ENCODE measurements at places on chromosomes 11 and 22.

DNA sequence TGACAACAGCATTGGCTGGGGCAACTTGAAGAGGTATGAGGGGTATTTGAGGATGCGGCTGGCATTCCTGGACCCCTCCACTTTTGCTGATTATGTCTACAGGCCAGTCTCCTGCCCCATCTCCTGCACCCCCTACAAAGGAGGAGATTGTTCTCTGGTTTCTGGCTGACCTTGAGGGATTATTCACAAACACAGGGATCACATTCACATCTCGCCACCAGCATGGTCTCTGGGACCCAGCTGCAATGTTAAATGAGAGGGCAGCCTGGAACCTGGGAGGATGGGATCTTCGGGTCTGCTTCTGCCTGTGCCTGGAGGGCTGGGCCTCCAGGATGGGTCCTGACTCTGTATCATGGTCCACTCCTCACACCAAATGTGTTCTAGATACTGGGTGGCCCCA lies 32.8 kb upstream of the MYEOV start:
- no peak for DNase-seq

DNA sequence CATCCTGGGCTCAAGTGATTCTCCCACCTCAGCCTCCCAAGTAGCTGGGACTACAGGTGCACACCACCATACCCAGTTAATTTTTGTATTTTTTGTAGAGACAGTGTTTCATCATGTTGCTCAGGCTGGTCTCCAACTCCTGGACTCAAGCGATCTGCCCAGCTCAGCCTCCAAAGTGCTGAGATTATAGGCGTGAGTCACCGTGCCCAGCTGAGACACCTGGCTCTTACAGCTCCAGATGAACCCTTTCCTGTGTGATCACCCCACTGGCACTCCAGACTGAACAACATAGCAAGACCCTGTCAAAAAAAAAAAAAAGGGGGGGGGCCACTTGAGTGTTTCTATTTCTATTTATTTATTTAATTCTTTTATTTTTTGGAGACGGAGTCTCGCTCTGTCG lies 1.0 kb upstream of the ADSL start:
- DNase-seq = peak; percentile 60

DNA sequence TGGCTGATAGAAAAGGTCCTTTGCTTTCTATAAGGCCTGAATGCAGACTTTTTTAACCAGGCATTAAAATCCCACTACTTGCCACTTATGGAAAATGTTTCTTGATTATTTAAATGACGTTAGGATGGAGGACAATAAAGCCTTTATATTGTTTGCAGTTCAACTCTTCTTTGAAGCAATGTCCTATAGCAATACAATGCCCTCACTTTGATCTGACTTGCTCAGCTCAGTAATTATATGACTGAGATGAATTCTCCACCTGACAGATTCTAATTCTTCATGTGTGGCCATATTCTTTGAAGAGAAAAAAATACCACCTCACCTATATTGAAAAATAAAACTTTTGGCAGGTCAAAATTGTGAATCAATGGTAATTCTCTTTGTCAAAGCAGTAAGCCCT lies 182.0 kb upstream of the MTMR2 start:
- no peak for DNase-seq

DNA sequence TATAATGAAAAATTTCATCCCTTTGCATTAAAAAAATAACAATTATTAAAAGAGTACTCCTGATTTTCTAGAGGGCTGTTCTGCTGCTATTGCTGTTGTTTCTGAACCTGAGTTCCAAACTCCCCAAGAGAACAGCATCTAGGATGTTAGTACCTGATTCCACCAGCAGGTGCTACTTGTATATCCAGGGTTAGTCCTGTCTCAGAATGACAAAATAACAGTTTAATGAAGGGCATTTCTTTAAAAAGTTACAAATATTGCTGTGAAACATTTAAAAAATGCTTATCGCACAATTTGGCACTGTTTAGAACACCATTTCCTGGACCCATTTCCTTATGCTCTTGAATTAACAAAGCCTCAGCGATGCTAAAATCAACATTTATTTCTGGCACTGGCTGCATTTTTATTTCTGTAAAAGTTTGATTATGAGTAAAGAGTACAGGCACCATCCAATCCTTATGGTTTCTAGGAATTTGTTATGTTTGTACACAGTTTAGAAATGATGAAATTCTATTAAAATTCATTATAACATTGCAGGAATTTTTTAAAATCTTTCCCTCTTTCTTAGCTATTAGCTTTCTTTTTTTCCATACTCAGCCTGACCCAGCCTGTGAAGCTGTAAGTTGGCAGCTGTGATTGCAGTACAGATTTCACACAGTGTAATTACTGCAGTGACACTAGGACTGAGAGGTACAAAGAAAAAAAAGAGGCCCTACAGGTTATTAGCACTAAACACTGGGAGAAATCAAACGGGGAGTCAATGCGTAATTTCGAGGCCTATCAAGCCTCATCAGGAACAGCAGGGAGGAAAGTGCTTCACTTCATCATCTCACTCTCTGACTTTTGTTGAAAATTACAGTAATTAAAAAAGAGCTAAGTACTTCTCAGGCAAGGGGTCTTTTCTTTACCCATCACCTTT lies 208.8 kb downstream of the DCDC1 start:
- DNase-seq = no peak

DNA sequence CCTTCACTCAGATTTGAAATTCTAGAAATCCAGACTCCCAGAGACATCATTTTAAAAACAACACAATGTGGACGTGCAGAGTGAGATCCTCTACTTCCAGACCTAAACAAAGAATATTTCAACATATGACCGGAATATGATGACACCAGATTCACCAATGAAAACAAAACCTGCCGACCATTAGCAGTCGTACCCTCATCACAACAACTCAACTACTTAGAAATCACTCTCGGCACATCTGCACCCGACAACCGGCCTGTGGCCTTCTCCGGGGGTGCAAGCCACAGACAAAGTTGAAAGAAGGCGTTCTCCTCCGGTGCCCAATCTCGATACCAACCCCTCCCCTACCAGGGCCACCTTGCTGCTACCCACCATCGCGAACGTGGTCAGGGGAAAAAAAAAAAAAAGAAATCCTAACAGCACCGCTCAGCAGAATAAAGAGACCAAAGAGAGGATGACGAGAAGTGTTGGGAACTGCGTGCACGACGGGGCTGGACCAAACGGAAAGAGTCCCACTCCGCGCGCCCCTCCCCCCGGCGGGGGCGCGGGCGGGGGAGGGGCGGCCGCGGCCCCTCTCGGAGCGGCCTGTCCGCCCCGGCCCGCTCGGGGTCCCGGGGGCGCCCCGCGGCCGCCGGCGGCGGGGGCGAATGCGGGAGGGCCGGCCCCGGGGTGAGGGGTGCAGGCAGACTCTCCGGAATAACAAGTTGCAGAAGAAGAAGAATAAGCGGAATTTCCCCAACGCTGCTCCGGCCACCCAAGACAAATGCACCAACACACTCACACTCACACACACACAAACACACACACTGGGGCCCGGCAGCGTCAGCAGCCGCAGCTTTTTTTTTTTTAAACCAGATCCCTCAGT lies 1.7 kb downstream of the PHF21A start:
- peak; percentile 89 for DNase-seq

GRCh38 chr22:37731804-37732471 lies 35.1 kb downstream of the TRIOBP start:
- no peak for DNase-seq

- no peak for DNase-seq
Measured at GRCh38 chr11:42085736-42086135, 626.3 kb upstream of the LRRC4C start.

All from natural killer cell (primary cell).